Neural progenitor cell (in vitro differentiated cells): ENCODE measurements at places on chromosomes 2 and 18. TPM values are rescaled to one million over a fixed set of nuclear protein-coding genes. Genes with fewer than 3 reads are reported as not detected.

GRCh38 chr2:199405241-199405640, 52.5 kb downstream of the SATB2 start:
- H3K27ac ChIP-seq: no peak overlapping the region
- peak; percentile 32 for DNase-seq
- H3K4me3 ChIP-seq: no peak overlapping the region
- H3K36me3 ChIP-seq: no peaks in the 10 kb centered on the region

DNA sequence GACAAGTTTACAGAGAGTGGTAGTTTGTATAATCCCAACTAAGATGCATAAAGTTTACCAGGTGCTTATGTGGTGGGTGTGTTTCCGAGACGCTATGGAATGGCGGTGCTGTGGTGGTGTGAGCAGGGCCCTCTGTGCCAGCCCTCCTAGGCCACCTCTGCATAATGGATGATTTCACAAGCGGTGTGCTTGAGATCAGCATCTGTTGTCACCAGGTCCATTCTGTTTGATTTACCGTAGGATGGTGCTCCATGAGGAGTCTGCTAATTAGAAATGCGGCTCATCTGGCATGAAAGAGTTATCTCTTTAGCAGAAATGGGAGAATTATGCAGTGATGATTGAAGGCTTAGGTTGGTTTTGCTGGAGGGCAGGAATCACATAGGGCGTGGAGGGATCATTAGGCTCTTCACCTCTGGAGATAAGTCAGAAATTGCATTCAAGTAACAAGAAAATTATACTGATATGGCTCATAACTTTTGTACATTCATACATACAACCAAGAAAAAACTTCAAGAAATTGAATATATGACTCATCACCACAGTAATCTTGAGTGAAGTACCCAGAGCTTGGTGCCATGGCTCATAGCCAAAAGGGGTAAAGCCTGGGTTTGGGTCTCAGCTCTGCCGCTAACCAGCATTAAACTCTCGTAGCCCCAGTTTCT, 41.4 kb downstream of the CRIM1 start:
- DNase-seq: no peak
- H3K4me3 ChIP-seq: no peak overlapping the region
- H3K4me1 ChIP-seq: peaks cover 8% of the 10 kb centered on the region
- no peaks in the 10 kb centered on the region for H3K36me3 ChIP-seq

DNA sequence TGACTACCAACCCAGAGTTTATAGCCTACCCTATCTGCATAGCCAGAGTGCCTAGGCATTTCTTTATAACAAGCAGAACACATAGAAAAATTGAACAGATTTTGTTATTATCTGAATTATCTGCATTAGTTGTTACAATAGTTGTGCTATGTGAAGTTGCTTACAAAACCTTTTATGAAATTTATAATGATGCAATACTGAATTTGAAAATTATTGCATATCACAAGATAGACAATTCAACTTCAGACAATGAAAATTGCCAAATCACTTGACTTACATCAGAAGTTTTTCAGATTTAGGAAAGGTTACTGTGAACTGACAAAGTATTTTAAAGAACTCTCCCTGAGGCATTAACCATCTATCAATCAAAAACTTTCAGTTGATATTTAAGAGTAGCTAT, 437.9 kb upstream of the PIK3C3 start:
- H3K36me3 ChIP-seq: no peaks in the 10 kb centered on the region
- H3K27ac ChIP-seq: no peak overlapping the region
- H3K4me1 ChIP-seq: no peaks in the 10 kb centered on the region
- no peak overlapping the region for H3K4me3 ChIP-seq

- no peaks in the 10 kb centered on the region for H3K36me3 ChIP-seq
- no peak overlapping the region for H3K4me3 ChIP-seq
- peaks cover 25% of the 10 kb centered on the region for H3K4me1 ChIP-seq
- H3K27ac ChIP-seq: no peak overlapping the region
Observed at GRCh38 chr2:23632386-23632785, 247.4 kb downstream of the KLHL29 start.

GRCh38 chr2:196278491-196278911, 107.1 kb upstream of the STK17B start:
- no peak for DNase-seq
- no peaks in the 10 kb centered on the region for H3K4me1 ChIP-seq
- H3K27me3 ChIP-seq: no peaks in the 10 kb centered on the region

The CD8B2 gene
- not detected in 2 replicates for total RNA-seq

- no peak overlapping the region for H3K27ac ChIP-seq
- H3K4me1 ChIP-seq: no peaks in the 10 kb centered on the region
- H3K36me3 ChIP-seq: no peaks in the 10 kb centered on the region
- no peak overlapping the region for H3K4me3 ChIP-seq
- H3K27me3 ChIP-seq: no peaks in the 10 kb centered on the region
- DNase-seq: no peak
Observed at GRCh38 chr2:68124321-68124720, 33.4 kb upstream of the PNO1 start.

DNA sequence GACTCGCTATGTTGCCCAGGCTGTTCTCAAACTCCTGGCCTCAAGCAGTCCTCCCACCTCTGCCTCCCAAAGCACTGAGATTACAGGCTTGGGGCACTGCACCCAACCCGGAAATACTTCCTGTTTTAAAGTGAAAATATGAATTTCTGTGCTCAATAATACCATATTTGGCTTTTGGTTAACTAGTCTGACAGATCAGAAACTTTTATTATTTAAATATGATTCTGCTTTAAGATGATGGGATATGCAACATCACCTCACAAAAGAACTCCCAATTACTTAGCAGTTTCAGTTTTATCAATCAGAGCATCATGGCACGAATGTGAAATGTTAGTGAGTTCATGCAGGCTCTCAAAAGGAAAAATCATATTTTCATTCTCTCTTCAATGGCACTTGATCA, 120.6 kb downstream of the PTRHD1 start:
- H3K27me3 ChIP-seq: no peaks in the 10 kb centered on the region
- no peaks in the 10 kb centered on the region for H3K36me3 ChIP-seq
- no peak overlapping the region for H3K4me3 ChIP-seq
- H3K4me1 ChIP-seq: no peaks in the 10 kb centered on the region
- no peak overlapping the region for H3K27ac ChIP-seq

- H3K36me3 ChIP-seq: no peaks in the 10 kb centered on the region
- H3K4me3 ChIP-seq: no peak overlapping the region
- H3K27me3 ChIP-seq: no peaks in the 10 kb centered on the region
- no peak overlapping the region for H3K27ac ChIP-seq
Observed at GRCh38 chr2:73043929-73044832, 27.3 kb downstream of the SFXN5 start.

DNA sequence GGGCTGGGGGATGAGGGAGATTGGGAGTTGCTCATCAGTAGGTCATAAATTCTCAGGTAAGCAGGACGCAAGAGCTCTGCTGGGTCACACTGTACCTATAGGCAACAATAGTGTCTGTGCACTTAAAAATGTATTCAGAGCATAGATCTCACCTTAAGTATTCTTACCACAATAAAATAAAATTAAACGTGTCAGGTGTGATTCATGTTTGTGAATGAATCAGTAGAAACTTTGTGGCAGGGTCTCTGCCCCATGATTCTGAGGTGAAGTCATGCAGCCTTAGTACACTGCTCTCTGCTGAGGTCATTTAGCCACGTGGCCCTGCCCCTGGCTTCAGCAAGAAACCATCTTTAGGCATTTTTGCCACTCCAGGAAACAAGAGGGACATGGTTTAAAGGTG, 253.8 kb downstream of the FBXO15 start:
- no peak overlapping the region for H3K4me3 ChIP-seq
- H3K27ac ChIP-seq: no peak overlapping the region
- no peak for DNase-seq
- H3K27me3 ChIP-seq: no peaks in the 10 kb centered on the region
- H3K4me1 ChIP-seq: peaks cover 26% of the 10 kb centered on the region
- no peaks in the 10 kb centered on the region for H3K36me3 ChIP-seq

The HOXD4 gene
- total RNA-seq: not detected in 2 replicates

DNA sequence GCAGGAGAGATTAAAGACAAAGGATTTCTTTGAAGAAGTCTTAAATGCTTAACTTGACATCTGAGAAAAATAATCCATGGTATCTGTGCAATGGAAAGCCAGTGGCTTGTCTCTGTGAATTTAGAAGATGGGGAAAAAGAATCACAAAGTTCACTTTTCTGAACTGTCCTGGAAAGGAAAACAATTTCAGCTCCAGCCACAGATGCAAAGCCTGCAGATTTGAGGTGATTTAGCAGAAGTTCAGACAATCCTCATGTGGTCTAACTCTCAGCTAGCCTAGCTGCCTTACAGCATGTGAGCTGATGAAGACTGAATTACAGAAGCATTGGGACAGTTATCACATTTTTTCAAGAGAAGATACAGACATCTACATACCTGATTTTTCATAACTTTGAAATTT, 126.7 kb upstream of the ITGB6 start:
- H3K27ac ChIP-seq: no peak overlapping the region
- H3K27me3 ChIP-seq: no peaks in the 10 kb centered on the region
- H3K4me3 ChIP-seq: no peak overlapping the region

DNA sequence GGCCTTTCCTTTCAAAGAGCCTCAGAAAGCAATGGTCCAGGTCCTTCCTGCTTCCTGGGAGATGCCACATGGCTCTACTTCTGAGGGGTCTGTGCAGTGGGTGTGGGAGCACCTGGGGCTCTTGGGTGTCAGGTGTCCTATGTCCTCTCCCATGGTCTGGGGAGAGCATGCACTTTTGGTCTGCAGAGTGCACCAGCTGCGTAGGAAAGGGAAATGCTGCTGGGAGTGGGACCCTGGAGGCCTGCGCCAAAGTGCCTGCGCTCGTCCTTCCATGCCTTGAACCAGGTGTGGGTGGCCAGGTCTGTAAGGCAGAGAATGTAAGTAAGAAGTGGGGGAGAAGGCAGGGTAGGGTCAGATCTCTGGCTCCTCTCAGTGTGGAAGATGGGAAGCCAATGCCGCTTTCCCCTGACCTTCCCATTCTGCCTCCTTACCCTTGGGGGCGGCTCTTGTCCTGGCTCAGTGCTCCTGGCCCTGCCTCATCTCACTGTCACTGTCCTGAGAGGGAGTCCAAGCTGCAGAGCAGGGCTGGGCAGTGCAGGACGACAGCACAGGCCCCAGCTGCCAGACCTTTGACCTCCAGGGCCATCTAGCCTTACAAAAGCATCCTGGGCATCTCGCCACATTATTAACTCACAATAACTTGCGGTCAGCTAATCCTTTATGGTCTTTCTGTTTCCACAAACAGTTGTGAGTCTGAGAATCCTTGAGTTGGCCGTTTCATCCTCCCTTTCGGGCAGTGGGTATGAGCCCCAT, 6.6 kb upstream of the PROM2 start:
- no peaks in the 10 kb centered on the region for H3K36me3 ChIP-seq
- H3K27me3 ChIP-seq: no peaks in the 10 kb centered on the region
- no peaks in the 10 kb centered on the region for H3K4me1 ChIP-seq
- DNase-seq: no peak

The DNAJC5G gene
- total RNA-seq: not detected in 2 replicates

The CCDC148 gene
- 4.2 and 9.3 TPM in 2 replicates for total RNA-seq

The IKZF2 gene
- total RNA-seq: 29.3 and 29.7 TPM in 2 replicates

The UBE2F gene
- total RNA-seq: 50.8 and 77.4 TPM in 2 replicates

DNA sequence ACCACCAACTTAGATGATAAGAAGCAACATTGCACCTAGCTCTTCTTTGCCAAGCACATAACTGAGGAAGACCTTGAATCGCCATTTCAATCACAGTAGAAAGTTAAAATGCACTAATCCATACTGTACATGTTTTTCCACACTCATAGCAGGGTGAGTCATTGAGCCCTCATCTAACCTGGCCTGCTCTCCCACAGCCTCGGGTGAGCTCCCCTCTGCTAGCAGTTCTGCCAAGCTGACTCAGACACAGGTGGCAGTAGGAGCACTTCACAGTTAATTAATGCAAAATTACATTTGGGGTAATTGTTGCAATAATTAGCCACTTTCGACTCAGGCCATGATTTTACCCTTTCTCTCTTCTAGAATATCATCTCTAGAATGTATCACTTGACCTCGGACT, 1632.8 kb upstream of the CELF4 start:
- H3K27me3 ChIP-seq: no peaks in the 10 kb centered on the region
- no peak for DNase-seq
- H3K36me3 ChIP-seq: no peaks in the 10 kb centered on the region
- H3K4me3 ChIP-seq: no peak overlapping the region

GRCh38 chr2:206873423-206873822, 65.9 kb upstream of the CPO start:
- H3K27ac ChIP-seq: no peak overlapping the region
- no peak for DNase-seq
- no peaks in the 10 kb centered on the region for H3K27me3 ChIP-seq
- no peak overlapping the region for H3K4me3 ChIP-seq

DNA sequence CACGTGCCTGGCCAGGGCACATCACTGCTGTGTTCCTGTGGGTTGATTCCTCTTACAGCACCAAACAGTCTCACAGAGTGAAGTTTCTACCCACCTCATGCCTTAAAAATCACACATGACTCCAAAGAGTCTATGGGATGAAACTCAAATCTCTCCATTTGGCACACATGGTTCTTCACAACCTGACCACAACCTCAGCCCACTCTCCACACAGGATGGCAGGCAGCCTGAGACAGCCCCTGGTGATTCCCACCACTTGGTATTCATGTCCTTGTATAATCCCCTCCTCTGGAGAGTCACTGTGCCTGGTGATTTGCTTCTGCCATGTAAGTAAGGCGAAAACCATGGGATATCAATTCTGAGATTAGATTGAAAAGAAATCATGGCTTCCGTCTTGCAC, 46.2 kb downstream of the LBH start:
- DNase-seq: no peak
- H3K4me1 ChIP-seq: no peaks in the 10 kb centered on the region
- no peak overlapping the region for H3K27ac ChIP-seq
